Gastrocnemius medialis (tissue), 4 donors: ENCODE measurements at places on chromosomes 1 and 21. TPM values are rescaled to one million over a fixed set of nuclear protein-coding genes. Genes with fewer than 3 reads are reported as not detected.

The NPHS2 gene
- total RNA-seq = not detected

The BRWD1 gene
- 53.3 TPM for total RNA-seq

The TRIM58 gene
- 0.26 TPM for total RNA-seq

The MEX3A gene
- not detected for total RNA-seq

The BRINP3 gene
- total RNA-seq = 0.20 TPM

The AGT gene
- total RNA-seq = 32.2 TPM

The ZNF683 gene
- not detected for total RNA-seq

GRCh38 chr1:157040802-157041201 is 4.7 kb downstream of the ARHGEF11 start:
- no peaks in the 10 kb centered on the region for H3K27me3 ChIP-seq
- H3K4me1 ChIP-seq = peaks cover 50% of the 10 kb centered on the region
- DNase-seq = no peak
- no peak overlapping the region for H3K27ac ChIP-seq

DNA sequence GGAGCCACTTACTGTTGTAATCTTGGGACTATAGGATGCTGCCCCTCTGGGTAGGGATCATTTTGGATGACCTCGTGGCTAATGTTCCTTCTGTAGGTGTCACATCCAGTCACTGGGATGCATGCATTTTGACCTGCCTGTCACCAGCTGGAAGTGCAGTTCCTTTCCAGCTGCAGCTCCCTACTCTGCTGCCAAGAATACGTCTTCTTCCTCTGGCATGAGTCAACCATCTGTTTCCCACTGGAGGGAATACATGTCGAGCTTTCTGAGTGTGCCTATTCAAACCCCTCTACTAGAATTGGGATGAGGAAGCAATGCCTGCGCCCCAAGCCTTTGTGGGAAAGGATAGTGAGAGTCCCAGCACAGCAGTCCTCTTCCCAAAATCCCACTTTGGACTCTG is 415.5 kb upstream of the ADAMTS5 start:
- H3K27ac ChIP-seq = no peak overlapping the region
- no peaks in the 10 kb centered on the region for H3K36me3 ChIP-seq
- no peaks in the 10 kb centered on the region for H3K27me3 ChIP-seq
- no peak overlapping the region for H3K4me3 ChIP-seq
- no peaks in the 10 kb centered on the region for H3K4me1 ChIP-seq

DNA sequence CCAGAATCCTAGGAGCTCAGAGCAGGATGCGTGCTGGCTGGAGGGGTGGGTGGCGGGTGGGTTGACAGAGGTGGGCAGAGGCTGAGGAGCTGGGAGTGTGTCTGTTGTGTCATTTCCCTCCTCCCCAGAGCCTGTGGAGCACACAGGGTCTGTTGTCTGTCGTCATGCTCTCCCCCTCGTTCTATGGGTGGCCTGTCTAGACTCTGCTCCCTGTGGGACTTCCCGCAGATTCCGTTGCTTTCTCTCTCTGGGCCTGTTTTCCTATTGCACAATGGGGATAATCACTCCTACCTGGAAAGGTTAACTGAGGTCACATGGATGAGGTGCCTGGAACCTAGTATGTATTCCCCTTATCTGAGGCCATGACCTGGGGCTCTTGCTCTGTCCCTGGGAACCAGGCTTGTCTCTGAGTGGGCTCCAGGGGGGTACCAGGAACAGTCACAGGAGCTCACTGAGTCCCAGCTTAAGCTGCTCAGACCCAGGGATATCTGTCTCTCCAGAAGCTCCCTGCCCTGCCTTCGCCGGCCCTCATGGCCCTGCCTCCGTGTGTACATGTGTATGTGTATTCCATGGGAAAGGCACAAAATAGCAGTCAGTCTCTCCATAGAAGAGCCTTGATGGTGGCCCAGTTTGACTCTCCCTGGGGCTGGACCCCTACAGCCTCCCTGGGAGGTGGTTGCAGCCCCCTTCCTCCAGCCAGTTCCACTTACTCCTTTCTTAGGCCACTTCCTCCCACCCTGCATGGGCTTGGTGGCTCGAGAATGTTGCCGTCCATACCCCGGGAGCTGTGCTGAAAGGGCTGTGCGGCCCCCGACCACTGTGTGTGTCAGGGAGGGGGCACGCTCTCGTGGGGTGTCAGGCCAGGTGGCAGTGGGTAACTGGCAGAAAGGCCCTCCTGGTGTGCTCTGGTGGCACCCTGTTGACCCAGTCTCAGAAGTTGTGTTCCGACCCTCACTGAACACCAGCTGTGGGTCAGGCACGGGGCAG is 17.9 kb downstream of the PTPRF start:
- H3K27me3 ChIP-seq = no peaks in the 10 kb centered on the region
- no peaks in the 10 kb centered on the region for H3K4me1 ChIP-seq
- no peak overlapping the region for H3K27ac ChIP-seq

DNA sequence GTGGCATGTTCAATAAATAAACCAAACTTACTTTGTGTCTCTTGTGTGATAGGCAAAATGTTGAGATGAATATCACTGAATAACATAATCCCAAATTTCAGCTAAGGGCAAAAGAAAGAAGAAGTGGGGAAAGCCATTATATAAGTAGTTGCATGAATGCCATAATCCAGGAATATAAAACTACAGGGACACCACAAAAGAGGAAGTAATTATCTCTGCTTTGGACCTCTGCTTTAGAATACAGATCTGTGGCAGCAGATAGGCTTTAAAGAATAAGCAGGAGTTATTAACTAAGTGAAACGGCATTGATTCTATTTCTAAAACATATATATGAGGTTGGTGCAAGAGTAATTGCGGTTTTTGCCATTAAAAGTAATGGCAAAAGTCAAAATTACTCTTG is 288.5 kb upstream of the SNX7 start:
- peaks cover 4% of the 10 kb centered on the region for H3K4me1 ChIP-seq
- no peak overlapping the region for H3K4me3 ChIP-seq
- no peak overlapping the region for H3K27ac ChIP-seq
- no peaks in the 10 kb centered on the region for H3K36me3 ChIP-seq
- no peak for DNase-seq

DNA sequence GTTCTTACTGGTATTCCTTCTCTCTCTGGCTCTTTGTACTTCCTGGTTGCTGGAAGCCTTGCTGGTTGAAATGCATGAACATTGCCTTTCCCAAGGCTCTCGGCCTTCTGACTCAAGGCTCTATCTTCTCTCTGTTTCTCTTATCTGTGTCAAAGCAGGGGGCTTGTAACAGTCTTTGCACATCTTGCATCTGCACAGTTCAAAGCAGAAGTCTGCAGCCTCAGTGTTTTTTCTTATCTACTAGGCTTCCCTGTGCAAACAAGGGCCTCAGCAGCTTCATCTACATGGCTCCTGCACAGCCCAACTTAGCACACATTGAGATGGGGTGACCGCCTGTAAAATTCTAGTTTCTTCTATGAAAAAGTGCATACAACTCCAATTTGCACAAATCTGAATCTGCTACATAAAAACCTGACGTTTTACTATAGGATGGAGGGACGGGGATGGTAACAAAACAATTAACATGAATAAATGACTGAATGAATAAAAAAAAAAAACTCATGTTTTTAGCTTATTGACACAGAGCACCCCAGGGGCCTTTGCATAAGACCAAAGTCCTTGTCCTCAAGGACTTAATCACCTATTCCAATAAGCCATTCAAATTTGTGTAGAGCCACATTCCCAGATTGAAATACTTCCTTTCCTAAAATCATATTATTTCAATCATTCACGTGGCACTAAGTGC is 458.3 kb downstream of the LMO4 start:
- no peak overlapping the region for H3K4me3 ChIP-seq
- H3K27me3 ChIP-seq = no peaks in the 10 kb centered on the region
- no peak overlapping the region for H3K27ac ChIP-seq
- DNase-seq = no peak
- no peaks in the 10 kb centered on the region for H3K4me1 ChIP-seq

DNA sequence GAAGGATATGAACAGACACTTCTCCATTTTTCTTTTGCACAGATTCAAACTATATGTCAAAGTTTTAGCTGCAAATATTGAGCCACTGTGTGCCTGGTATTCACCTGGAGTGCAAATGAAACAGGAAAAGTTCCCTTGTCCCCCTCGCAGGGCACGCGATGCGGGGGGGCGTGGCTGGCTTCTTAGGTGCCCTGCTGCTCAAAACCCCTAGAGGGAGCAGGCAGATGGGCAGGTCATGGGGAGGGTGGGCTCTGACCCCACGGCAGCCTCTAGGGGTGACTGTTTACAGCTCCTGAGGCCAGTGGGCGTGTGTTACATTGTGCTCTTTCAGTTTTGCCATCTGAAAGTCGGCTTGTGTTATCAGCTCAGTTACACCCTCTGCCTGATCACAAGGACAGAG is 931.2 kb upstream of the B3GALT2 start:
- H3K4me1 ChIP-seq = no peaks in the 10 kb centered on the region
- H3K27ac ChIP-seq = no peak overlapping the region
- no peaks in the 10 kb centered on the region for H3K36me3 ChIP-seq
- DNase-seq = no peak
- H3K4me3 ChIP-seq = no peak overlapping the region
